Activated naive CD4-positive, alpha-beta T cell treated with anti-CD3 and anti-CD28 coated beads for 36 hours (primary cell): ENCODE measurements at places on chromosomes 16 and 17. TPM values are rescaled to one million over a fixed set of nuclear protein-coding genes. Genes with fewer than 3 reads are reported as not detected.

DNA sequence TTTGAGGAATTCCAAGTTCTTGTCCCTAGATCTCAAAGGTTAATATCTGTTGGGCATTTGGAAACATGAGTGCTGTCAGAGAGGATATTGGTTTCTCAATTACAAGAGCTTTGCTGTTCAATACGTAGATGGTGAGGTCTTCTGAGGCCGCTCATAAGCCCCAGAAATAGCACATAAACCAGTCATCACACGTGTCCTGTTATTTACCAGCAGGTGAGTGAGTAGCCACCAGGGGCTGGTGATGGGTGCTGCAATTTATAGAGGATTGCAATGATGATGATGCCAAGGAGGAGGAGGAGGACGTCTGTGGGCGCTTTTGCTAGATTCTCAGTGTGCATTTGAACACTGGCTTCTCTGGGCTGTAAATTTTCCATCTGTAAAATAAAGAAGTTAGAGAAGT lies 89.0 kb downstream of the SALL1 start:
- no peak overlapping the region for H3K4me3 ChIP-seq
- H3K36me3 ChIP-seq = no peaks in the 10 kb centered on the region
- peaks cover under 1% of the 10 kb centered on the region for H3K27me3 ChIP-seq
- H3K4me1 ChIP-seq = no peaks in the 10 kb centered on the region
- no peak for DNase-seq
- H3K27ac ChIP-seq = no peak overlapping the region

DNA sequence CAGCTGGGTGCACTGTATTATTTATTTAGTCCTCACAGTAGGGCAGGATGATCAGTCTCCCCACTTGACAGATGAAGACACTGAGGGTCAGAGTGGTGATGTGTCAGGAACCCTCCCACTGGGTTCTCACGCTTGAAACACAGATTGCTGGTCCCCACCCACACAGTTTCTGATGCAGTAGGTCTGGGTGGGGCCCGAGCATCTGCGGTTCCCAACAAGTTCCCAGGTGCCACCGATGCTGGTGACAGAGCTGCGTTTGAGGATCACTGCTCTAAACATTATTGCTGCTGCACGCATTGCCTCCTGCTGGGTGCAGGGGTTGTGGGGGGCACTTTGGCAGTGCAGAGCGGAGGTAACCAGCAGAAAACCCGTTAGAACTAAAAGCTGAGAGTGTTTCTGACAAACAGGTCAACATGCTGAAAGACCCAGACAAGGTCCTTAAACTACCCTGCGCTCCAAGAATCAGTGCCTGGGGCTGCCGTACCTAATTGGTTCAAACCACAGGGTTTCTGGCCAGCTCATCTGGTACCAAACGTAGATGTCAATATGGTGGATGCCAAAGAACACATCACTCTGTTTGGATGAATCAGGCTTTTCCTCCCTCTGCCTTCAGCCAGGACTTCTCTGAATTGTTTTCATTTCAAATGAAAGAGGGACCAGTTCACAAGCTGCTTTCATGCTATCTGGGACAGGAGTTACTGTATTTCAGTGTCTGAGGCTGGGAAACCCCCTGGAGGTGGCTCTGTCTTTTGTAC lies 76.0 kb downstream of the ABCC1 start:
- peak overlapping the region; percentile 79 for H3K27ac ChIP-seq
- peak; percentile 69 for DNase-seq
- H3K27me3 ChIP-seq = no peaks in the 10 kb centered on the region
- peaks cover 30% of the 10 kb centered on the region for H3K4me1 ChIP-seq
- no peak overlapping the region for H3K4me3 ChIP-seq
- peaks cover 17% of the 10 kb centered on the region for H3K36me3 ChIP-seq

- H3K4me3 ChIP-seq = no peak overlapping the region
- peaks cover 5% of the 10 kb centered on the region for H3K27me3 ChIP-seq
- DNase-seq = no peak
- no peak overlapping the region for H3K27ac ChIP-seq
Observed at GRCh38 chr16:83737729-83738354, 69.9 kb upstream of the HSBP1 start.

DNA sequence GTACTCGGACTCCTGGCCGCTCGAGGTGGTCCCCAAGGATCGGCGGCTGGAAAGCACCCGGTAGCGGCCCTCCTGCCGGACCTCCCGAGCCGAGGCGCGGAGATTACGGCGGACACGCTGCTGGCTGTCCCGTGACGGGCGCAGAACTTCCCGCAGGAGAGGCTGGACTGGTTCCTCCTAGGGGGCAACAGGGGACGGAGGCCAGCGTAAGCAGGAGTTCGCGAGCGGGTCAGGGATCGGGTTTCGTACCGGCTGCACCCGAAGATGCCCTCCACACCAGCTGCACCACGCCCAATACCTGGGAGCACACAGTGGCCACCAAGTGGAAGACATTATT lies 341 bp downstream of the SLC7A6OS start:
- peaks cover 46% of the 10 kb centered on the region for H3K4me1 ChIP-seq
- H3K36me3 ChIP-seq = peaks cover 26% of the 10 kb centered on the region
- peak overlapping the region; percentile 94 for H3K4me3 ChIP-seq
- H3K27me3 ChIP-seq = no peaks in the 10 kb centered on the region
- DNase-seq = no peak

- H3K4me3 ChIP-seq = no peak overlapping the region
- peaks cover 42% of the 10 kb centered on the region for H3K36me3 ChIP-seq
- H3K4me1 ChIP-seq = peaks cover 2% of the 10 kb centered on the region
- H3K27me3 ChIP-seq = no peaks in the 10 kb centered on the region
Observed at GRCh38 chr17:7673239-7673638, 14.1 kb downstream of the TP53 start.

GRCh38 chr16:80547145-80547544 lies 6.4 kb downstream of the DYNLRB2 start:
- DNase-seq = no peak
- no peaks in the 10 kb centered on the region for H3K27me3 ChIP-seq
- H3K4me1 ChIP-seq = no peaks in the 10 kb centered on the region
- H3K27ac ChIP-seq = no peak overlapping the region
- no peak overlapping the region for H3K4me3 ChIP-seq

DNA sequence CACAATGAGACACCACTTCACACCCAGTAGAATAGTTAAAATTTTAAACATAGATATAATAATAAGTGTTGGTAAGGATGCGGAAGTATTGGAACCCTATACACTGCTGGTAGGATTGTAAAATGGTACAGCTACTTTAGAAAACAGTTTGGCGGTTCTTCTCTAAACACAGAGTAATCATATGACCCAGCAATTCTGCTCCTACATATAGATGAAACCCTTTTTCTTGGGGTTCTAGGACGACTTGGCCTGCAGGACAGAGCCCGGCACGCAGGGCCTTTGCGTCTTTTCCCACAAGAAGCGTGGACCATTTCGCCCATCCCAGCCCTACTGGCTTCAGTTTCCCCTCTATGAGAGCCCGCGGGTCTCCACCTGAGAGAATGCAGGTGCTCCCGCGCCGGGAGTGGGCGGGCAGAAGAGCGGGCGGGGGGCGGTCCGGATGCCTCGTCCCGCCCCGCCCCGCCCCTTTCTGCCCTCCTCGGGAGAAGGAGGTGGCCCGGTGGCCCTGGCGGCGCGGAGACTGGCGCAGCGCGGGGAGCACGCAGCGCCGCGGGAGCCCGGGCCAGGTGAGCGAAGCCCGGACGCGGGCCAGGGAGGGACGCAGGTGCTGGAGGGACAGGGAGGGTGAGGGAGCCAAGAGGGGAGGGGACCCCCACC lies at the start of gene SDR42E2:
TSS of gene SDR42E2 (plus strand) at position 508 of the 657 bp plus-strand sequence. CDS start 3,077 bp downstream, outside the sequence.
- H3K27me3 ChIP-seq = peaks cover 7% of the 10 kb centered on the region
- no peak within 1 kb of the TSS for H3K27ac ChIP-seq
- peak; percentile 41 for DNase-seq
- H3K4me3 ChIP-seq = no peak within 1 kb of the TSS
- peaks cover 4% of the 10 kb centered on the region for H3K4me1 ChIP-seq
- H3K36me3 ChIP-seq = no peaks in the 10 kb centered on the region

Gene RPL19
- total RNA-seq = 3,392 TPM

Gene NGFR
- total RNA-seq = 0.12 TPM

Gene TEKT1
- total RNA-seq = not detected

GRCh38 chr16:8893426-8893825 lies 11.3 kb downstream of the LITAFD start:
- H3K36me3 ChIP-seq = peaks cover 48% of the 10 kb centered on the region
- no peaks in the 10 kb centered on the region for H3K27me3 ChIP-seq
- H3K27ac ChIP-seq = peak overlapping the region; percentile 24

GRCh38 chr17:36590082-36590481 lies 1.6 kb upstream of the DHRS11 start:
- H3K4me3 ChIP-seq = no peak overlapping the region
- DNase-seq = no peak
- peaks cover 16% of the 10 kb centered on the region for H3K36me3 ChIP-seq
- H3K4me1 ChIP-seq = peaks cover 23% of the 10 kb centered on the region

DNA sequence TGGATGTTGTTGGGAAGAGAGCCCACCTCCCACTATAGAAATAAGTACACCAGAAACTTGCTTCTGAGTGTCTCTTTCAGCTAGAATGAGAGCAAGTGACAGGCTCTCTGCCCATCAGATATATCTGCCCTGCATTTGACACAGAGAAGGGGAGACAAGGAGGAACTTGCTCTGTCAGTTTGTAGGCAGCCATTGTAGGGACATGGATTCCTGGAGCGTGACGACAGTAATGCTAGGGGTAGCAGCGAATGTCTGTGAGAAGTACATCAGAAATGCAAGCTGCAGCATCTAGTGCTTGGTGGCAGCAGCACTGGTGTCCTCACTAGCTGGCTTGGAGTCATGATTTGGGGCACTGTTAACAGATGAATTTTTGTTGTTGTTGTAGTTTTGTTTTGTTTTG lies 23.0 kb downstream of the ZNF200 start:
- no peaks in the 10 kb centered on the region for H3K27me3 ChIP-seq
- peaks cover 31% of the 10 kb centered on the region for H3K4me1 ChIP-seq
- no peak for DNase-seq
- H3K27ac ChIP-seq = no peak overlapping the region

GRCh38 chr17:17626840-17627239 lies 35.3 kb upstream of the PEMT start:
- peaks cover 11% of the 10 kb centered on the region for H3K4me1 ChIP-seq
- H3K4me3 ChIP-seq = no peak overlapping the region
- no peaks in the 10 kb centered on the region for H3K27me3 ChIP-seq
- DNase-seq = no peak
- no peaks in the 10 kb centered on the region for H3K36me3 ChIP-seq

GRCh38 chr17:17019891-17020456 lies 22.3 kb upstream of the MPRIP start:
- no peaks in the 10 kb centered on the region for H3K27me3 ChIP-seq
- no peak overlapping the region for H3K27ac ChIP-seq
- no peak overlapping the region for H3K4me3 ChIP-seq
- DNase-seq = no peak

GRCh38 chr17:82292251-82293154 lies 19.0 kb upstream of the CSNK1D start:
- H3K4me1 ChIP-seq = peaks cover 42% of the 10 kb centered on the region
- peak; percentile 96 for DNase-seq
- peaks cover 11% of the 10 kb centered on the region for H3K36me3 ChIP-seq
- peak overlapping the region; percentile 82 for H3K4me3 ChIP-seq

DNA sequence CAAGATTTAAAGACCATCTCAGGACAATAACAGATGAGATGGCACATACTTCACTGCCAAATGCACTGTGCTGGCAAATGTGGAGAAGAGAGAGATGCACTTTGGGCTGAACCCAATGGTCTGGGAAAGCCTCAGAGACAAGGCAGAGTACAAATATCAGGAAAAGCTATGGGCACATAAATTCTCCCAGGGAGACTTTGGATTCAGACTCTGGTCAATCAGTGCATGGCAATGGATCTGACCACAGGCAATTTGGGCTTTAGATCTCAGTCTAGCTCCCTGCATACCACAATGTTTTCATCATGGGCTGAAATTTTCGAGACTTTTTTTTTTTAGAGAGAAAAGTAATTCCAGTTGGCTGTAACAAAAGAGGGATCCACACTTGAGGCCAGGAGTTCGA lies 20.0 kb upstream of the XPO6 start:
- H3K27ac ChIP-seq = no peak overlapping the region
- H3K4me3 ChIP-seq = no peak overlapping the region
- H3K27me3 ChIP-seq = no peaks in the 10 kb centered on the region
- no peak for DNase-seq
- no peaks in the 10 kb centered on the region for H3K36me3 ChIP-seq
- no peaks in the 10 kb centered on the region for H3K4me1 ChIP-seq

GRCh38 chr16:10228779-10229178 lies 46.6 kb upstream of the GRIN2A start:
- peaks cover 1% of the 10 kb centered on the region for H3K36me3 ChIP-seq
- no peak overlapping the region for H3K27ac ChIP-seq
- H3K4me1 ChIP-seq = no peaks in the 10 kb centered on the region
- no peak overlapping the region for H3K4me3 ChIP-seq
- no peak for DNase-seq

- no peak overlapping the region for H3K27ac ChIP-seq
- H3K4me3 ChIP-seq = no peak overlapping the region
- H3K4me1 ChIP-seq = peaks cover 6% of the 10 kb centered on the region
- no peaks in the 10 kb centered on the region for H3K27me3 ChIP-seq
Observed at GRCh38 chr16:49600536-49600935, 226.9 kb downstream of the C16orf78 start.

GRCh38 chr17:55635253-55635914 lies 87.3 kb downstream of the TMEM100 start:
- H3K36me3 ChIP-seq = no peaks in the 10 kb centered on the region
- no peaks in the 10 kb centered on the region for H3K4me1 ChIP-seq
- no peak for DNase-seq
- no peak overlapping the region for H3K4me3 ChIP-seq
- peaks cover 6% of the 10 kb centered on the region for H3K27me3 ChIP-seq
- H3K27ac ChIP-seq = no peak overlapping the region

- H3K4me1 ChIP-seq = no peaks in the 10 kb centered on the region
- DNase-seq = no peak
- no peaks in the 10 kb centered on the region for H3K27me3 ChIP-seq
Observed at GRCh38 chr16:76335180-76335974, 58.2 kb downstream of the CNTNAP4 start.

Gene KRT32
- total RNA-seq = not detected

- H3K36me3 ChIP-seq = no peaks in the 10 kb centered on the region
- H3K27me3 ChIP-seq = no peaks in the 10 kb centered on the region
- H3K4me1 ChIP-seq = peaks cover 3% of the 10 kb centered on the region
- no peak overlapping the region for H3K4me3 ChIP-seq
- H3K27ac ChIP-seq = peak overlapping the region; percentile 20
Observed at GRCh38 chr17:73874008-73874720, 229.9 kb upstream of the SDK2 start.

Gene SPNS3
- 20.4 TPM for total RNA-seq

Gene CA5A
- total RNA-seq = not detected

DNA sequence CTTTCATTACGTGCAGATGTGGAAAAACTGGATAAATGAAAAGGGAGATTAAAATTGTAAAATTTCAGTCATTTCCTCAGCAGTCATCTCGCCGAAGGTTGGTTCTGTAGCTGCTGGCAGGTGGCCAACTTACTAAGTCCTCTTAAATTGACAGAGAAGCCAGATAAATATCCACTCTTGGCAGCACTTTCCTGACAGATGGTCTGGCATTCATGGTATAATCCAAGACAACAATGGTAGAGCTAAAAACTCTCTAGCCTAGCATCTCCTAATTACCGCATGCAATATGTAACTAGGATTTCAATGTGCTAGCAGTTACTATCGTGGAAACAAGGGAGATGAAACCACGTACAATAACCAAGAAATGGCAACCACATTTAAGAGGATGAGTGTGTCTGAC lies 306.3 kb downstream of the CNTNAP4 start:
- H3K27ac ChIP-seq = no peak overlapping the region
- no peaks in the 10 kb centered on the region for H3K36me3 ChIP-seq
- DNase-seq = no peak

- H3K27me3 ChIP-seq = no peaks in the 10 kb centered on the region
- no peaks in the 10 kb centered on the region for H3K36me3 ChIP-seq
- H3K4me3 ChIP-seq = no peak overlapping the region
- H3K27ac ChIP-seq = no peak overlapping the region
- DNase-seq = no peak
Observed at GRCh38 chr17:81462506-81463125, 50.0 kb downstream of the ACTG1 start.

Gene DBNDD1
- 0.67 TPM for total RNA-seq

GRCh38 chr17:35795007-35795870 lies at the start of gene MMP28:
Gene MMP28 (minus strand): TSS chr17:35795641. CDS start chr17:35795377, 264 bp downstream.
- H3K27me3 ChIP-seq = peaks cover 21% of the 10 kb centered on the region
- H3K4me3 ChIP-seq = peak within 1 kb of the TSS; percentile 73
- DNase-seq = peak; percentile 44
- peaks cover 27% of the 10 kb centered on the region for H3K4me1 ChIP-seq
